Mucosa of gallbladder (tissue), 1 donor: ENCODE measurements at places on chromosomes 3 and 15. TPM values are rescaled to one million over a fixed set of nuclear protein-coding genes. Genes with fewer than 3 reads are reported as not detected.

DAZL gene
- not detected for total RNA-seq

WDR73 gene
- 38.7 TPM for total RNA-seq

ACAN gene
- 0.20 TPM for total RNA-seq

IMPG2 gene
- 0.29 TPM for total RNA-seq

GABRB3 gene
- total RNA-seq: 91.6 TPM

THAP10 gene
- total RNA-seq: 4.9 TPM

SAMD7 gene
- total RNA-seq: not detected

RBM15B gene
- 30.0 TPM for total RNA-seq

RAB6B gene
- 8.4 TPM for total RNA-seq

GOLGA6L2 gene
- not detected for total RNA-seq

ZNF620 gene
- total RNA-seq: 3.2 TPM

PKM gene
- total RNA-seq: 780 TPM

LRRC15 gene
- total RNA-seq: 0.35 TPM

TTLL13 gene
- 0.32 TPM for total RNA-seq

C3orf33 gene
- 4.1 TPM for total RNA-seq

GP5 gene
- total RNA-seq: 0.17 TPM

HCN4 gene
- total RNA-seq: 1.3 TPM
